Naive B cell (primary cell): ENCODE measurements at places on chromosomes 5 and 9.

- DNase-seq: no peak
These were observed 1.4 kb upstream of the RANBP17 start for GRCh38 chr5:170860415-170860814.

GRCh38 chr5:171415115-171415730 lies 4.2 kb upstream of the FGF18 start:
- DNase-seq: no peak

DNA sequence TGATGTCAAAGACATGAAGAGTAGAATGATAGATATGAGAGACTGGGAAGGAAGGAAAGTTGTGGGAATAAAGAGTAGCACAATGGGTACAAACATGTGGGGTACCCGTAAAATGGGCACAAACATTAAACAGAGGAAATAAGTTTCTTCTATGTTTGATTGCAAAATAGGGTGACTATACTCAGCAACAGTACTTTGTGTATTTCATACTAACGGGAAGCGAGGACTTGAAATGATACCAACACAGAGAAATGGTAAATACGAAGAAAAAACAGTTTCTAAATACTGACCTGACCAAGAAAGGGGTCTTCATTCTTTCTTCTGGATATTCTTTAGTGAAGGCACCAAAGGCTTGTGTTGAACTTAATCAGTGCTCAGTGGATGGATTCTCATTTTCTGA lies 31.1 kb downstream of the ATP6V0E1 start:
- DNase-seq: no peak

- DNase-seq: no peak
These were observed 163.7 kb downstream of the GAPVD1 start for GRCh38 chr9:125425170-125425897.

DNA sequence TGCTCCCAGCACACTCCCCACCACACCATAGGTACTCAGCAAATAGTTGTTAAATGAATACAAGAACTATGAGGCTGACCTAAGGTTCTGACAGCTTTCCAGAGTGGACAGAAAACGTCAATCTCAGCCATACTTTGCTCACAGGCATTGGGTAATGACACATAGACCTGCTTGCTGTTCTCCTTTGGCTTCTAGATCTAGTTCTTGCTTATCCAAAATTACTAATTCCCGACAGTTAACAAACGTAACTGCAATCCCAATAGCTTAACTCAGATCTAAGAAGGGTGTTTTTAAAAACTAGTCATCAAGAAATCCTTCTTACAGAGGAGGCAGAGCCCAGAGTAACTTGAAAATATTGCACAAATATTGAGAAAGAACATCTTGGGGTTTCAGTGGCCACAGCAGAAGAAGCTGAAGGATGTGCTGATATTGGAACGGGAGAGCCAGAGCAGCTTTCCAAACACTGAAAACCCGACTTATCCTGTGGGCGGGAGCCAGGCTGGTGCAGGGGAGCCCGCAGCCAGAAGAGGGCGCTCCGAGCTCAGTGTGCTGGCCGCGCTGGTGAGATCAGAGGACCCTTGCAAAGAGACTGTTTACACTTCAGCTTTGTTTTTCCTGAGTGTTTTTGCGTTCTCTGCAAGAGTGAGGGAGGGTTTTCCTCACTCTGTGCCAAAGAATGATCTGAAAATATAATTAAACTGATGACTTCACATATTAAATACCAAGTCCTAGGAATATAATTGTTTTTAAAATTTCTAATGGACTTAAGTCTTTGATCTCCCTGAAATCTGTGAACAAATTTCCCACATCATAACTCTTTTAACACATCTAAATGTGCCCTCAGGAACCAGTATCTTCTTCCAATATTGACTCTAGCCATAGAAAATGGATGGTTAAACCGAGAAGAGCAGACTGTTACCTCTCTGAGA lies 30.3 kb downstream of the FGF1 start:
- peak; percentile 34 for DNase-seq

GRCh38 chr5:82719368-82719767 lies 357.8 kb downstream of the TMEM167A start:
- DNase-seq: no peak
